ENCODE measurements at places on chromosomes 6 and 20.

- DNase-seq = no peak
Measured at GRCh38 chr6:80454661-80455365, 348.3 kb downstream of the BCKDHB start.

- no peak for DNase-seq
Measured at GRCh38 chr6:90469906-90470305, 117.0 kb downstream of the MAP3K7 start.

- DNase-seq = no peak
Measured at GRCh38 chr6:23244300-23244699, 674.9 kb downstream of the HDGFL1 start.

GRCh38 chr20:47102629-47103028 lies 208.0 kb downstream of the EYA2 start:
- no peak for DNase-seq

DNA sequence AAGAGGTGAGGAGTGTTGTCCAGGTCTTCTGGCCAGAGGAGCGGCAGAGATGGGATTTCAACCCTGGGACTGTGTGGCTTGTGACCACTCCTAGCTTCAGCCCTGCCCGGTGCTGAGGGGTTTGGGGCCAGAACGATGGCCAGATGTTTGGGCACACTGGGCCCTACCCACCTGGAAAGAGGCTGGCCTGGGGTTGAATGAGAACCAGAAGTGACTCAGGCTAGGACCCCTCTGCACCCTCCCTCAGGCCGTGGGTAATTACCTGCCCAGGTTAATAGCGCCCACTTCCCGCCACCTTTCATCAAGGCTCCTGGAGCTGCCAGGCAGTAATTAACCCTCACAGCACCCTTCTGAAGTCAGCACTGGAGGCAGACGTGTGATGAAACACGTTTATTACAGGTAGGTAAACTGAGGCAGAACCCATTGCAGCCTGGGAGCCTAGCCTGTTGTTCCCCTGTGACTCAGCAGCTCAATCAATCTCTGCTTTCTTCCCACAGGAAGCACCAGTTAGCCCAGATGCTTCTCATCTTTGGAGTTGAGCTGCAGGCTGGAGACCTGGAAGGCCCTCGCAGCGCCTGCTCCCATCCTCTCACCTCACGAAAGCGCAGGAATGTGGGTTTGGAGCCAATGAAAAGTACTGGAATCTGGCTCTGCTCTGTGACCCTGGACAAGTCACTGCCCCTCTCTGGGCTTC lies 120.8 kb downstream of the CEBPB start:
- no peak for DNase-seq

- no peak for DNase-seq
Measured at GRCh38 chr6:78089531-78089930, 436.7 kb downstream of the MEI4 start.

DNA sequence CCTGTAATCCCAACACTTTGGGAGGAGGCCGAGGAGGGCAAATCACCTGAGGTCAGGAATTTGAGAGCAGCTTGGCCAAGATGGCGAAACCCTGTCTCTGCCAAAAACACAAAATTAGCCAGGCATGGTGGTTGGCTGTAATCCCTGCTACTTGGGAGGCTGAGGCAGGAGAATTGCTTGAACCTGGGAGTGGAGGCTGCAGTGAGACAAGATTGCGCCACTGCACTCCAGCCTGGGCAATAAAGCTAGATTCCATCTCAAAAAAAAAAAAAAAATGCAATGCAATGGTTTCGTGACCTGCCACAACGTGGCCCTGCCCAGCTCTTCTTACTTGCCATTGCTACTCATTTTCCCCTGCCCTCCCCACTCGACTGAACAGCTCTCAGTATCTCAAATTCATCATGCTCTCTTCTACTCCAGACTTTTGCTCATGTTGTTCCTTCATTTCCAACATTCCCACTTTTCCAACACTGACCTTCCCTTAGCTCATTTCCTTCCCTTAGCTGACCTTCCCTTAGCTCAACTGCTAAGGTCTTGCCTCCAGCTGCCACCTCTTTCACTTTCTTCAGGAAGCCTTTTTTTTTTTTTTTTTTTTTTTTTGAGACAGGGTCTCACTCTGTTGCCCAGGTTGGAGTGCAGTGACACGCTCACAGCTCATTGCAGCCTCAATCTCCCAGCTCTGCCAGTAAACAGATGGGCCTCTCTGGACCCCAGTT lies 2.1 kb upstream of the MTHFD1L start:
- no peak for DNase-seq

DNA sequence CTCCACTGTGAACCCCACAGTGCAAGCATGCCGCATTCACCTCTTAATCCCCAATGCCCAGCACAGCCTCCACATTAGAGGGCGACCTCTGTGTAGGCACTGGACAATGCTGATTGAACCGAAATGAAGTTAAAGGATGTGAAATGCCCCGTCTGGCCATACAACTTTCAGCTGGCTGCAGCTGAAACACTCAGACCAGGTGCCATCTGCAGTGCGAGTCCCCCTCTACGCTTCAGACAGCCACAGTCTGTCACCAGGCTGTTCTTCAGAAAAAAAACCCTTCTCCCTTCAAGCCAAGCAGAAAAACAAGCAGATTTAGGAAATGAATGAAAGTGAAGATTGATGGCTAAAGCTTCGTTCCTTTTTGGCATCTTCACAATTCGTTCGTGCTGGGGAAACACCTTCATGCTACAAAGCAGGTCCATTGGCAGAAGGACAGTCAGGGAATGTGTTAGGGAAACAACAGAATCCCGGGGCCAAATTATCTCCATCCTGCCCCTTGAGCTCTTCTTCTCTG lies 44.7 kb downstream of the TNFAIP3 start:
- no peak for DNase-seq

DNA sequence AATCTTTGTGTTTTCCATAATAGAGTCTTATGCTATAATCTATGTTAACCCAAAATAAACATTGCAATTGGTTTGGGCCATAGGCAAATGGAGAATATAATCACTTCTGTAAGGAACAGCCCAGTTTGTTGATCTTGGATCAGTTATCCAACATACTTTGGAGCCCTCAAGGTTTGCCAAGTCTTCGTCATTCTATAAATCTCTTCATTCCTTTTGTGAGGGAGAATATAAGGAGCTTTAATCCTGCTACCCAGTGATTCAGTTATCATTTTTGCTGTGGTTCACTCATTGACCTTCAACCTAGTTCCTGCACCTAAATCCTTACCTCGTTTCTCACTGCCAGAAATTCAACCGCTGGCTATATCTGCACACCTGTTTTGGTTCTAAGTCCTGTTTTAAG lies 500.3 kb upstream of the PTCHD4 start:
- peak; percentile 69 for DNase-seq

DNA sequence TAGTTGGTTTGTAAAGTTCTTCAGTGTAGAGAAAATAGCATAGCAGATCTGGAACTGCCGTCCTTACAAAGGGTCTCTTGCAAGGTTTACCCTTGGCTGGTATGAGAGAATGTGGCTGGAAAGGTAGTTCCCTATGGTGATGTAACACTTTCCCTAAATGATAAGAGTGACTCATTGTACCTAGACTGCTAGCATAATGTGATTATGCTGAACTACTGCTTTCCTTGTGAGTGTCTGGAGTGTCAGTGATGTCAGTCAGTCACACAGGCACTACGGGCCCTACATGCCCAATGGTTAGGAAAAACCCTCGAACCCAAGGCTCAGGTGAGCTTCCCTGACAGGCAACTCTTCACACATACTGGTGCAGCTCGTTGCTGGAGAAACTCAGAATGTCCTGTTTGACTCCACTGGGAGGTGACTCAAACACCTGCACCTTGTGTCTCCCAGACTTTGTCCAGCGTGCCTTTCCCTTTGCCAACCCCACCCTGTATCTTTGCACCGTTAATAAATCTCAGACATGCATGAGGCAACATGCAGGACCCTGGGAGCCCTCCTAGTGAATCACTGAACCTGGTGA lies 28.4 kb upstream of the LY86 start:
- DNase-seq = no peak

- no peak for DNase-seq
Measured at GRCh38 chr20:10332656-10333415, 101.2 kb downstream of the MKKS start.

- no peak for DNase-seq
Measured at GRCh38 chr6:43287717-43288679, 10.1 kb upstream of the SLC22A7 start.

DNA sequence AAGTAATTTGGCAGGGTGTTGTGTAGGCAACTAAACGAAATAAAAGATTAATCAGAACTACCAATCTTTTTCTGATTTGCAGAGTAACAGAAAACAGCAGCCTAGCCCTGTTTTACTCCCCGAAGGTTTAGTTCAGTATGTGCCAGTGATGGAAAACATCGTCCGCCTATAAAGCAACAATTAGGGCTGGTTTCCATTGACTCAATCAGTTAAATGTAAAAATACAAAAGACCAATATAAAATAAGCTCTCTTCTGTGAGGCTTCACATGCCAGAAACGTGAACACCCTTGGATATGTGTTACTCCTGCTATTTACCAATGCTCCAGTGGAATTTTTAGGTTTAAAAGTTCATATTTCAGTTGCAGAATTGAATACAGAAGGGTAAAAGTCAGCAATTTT lies 210.5 kb upstream of the RSPO3 start:
- DNase-seq = no peak

- no peak for DNase-seq
Measured at GRCh38 chr20:61868466-61869090, 197.1 kb downstream of the TAF4 start.

- no peak for DNase-seq
Measured at GRCh38 chr6:155340464-155341129, 26.3 kb upstream of the TFB1M start.

DNA sequence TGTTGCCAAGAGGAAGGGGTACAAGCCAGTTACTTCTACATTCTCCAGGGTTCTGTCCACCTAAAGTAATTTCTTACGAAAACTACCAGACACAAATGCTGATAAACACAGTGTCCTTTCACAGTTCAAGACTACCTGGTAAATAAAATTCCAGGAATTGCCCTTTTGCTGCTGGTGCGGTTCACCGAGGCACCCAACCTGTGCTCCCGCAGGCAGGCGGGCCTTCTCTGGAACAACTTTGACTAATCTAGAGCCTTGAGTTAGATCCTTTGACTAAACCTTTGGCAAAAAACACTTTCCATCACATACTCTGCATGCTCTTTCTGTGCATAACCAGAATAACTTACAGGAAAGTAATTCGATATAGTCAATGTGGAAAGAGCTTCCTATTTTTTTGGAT lies 107.0 kb downstream of the HUS1B start:
- no peak for DNase-seq

DNA sequence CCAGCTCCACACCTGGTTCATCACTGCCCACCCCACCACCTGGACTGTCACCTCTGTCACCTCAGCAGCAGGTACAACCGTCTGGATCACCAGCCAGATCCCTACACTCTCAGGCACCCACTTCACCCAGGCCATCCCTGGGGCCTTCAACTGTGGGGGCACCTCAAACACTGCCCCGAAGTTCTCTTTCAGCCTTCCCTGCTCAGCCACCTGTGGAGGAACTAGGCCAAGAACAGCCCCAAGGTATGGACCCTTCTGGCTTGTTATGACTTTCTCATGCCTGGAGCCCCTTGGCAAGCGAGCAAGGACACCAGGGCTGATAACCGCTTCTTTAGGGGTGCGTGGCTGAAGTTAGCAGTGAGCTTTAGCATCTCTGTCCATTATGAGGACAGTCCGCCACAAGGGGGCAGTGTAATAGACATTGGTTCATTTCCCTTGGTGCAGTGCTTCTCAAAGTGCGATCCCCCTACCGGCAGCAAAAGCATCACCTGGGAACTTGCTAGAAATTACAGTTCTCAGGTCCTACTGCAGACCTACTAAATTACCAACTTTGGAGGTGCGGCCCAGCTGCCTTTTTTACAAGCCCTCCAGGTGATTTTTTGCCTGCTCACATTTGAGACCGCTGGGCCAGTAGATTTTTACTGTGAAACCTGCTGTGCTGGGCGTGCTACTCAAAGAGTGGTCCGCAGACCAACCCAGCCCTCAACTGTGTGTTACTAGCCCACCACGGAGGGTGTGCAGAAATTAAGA lies 32.5 kb downstream of the PNPLA1 start:
- peak; percentile 79 for DNase-seq

DNA sequence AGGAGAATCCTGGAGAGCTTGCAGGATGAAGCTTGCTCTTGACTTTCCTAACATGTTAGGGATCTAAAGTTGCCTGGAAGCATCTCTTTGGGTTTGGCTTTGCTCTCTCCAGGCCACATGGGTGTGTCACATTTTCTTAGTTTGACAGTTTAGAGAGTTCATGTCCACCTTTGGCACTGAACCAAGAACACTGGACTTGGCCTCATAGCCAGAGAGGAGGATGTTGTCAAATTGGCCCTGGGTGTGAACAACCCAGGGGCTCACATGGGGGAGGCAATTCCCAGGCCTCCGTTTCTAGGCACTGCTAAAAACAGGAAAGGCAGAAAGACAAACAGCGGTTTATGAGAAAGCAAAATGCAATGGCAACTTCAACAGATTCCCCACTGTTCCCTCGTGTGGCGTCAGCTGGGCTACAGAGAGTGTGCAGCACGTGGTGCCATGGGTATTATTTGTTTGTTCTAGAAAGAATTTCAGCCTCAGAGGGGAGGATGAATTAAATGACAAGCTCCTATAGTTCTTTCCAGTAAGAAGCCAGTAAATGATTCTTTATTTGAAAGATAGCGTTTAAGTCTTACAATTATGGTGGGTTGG lies 93.9 kb downstream of the CLIC5 start:
- no peak for DNase-seq

DNA sequence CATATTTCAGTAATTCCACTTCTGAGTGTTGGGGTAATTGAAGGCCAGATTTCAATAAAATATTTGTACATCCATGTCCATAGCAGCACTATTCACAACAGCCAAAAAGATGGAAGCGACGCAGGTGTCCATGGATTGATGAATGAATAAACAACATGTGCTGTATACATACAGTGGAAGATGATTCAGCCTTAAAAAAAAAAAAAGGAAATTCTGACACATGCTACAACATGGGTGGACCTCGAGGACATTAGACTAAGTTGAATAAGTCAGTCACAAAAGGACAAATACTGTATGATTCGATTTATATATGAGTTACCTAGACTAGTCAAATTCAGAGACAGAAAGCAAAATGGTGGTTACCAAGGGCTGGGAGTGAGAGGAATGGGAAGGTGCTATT lies 57.2 kb downstream of the TRAM2 start:
- no peak for DNase-seq

DNA sequence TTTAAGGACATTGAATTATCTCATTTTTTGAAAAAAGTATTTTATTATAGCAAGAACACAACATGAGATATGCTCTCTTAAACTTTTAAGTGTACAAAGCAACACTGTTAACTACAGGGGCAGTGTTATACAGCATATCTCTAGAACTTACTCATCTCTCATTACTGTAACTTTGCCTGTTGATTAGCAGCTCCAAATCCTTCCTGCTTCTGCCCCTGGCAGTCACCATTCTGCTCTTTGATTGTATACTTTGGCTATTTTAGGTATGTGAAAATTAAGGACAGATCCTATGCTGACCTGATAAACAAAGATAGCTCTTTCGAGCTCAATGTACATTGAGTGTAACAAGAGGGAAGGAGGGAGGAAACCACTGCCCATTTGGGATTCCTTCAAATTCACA lies 1349.8 kb upstream of the GJE1 start:
- no peak for DNase-seq
